Midbrain (tissue), 1 donor: ENCODE measurements at places on chromosomes 6 and 20.

- DNase-seq = no peak
Measured at GRCh38 chr6:36323062-36323461, 13.6 kb downstream of the BNIP5 start.

DNA sequence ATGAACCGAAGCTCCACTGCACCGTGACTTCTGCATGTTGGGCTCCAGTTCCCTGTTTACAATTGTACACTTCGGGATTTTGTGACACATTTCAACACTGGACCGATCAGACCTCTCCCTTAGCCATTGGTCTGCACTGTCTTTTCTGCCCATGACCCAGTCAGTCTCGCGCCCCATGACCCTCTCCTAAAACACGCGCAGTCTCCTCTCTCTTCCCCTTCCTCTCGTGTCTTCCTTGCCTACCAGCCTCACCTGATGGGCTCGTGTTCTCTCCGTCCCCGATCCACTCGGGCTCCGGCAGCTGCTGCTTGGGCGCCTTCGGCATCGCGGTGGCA lies 535 bp upstream of the ABCF1 start:
- DNase-seq = no peak

- no peak for DNase-seq
Measured at GRCh38 chr20:24989162-24989561, 3.4 kb downstream of the APMAP start.

DNA sequence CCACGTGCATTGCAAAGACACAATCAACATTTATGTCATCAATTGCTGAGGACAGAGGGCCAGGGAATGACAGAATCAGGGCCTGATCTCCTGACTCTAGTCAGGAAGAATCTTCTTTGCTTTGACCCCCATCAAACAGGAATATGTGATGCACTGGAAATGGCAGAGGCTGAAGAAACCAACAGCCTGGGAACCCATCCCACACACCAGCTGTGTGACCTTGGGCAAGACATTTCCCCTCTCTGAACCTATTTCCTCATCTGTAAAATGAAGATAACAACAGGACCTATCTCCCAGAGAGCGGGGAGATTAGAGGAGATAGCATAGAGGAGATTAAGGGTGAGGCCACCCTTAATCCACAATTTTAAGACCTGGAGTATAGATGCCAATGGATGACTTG lies 1.5 kb downstream of the HNF4A start:
- no peak for DNase-seq

- no peak for DNase-seq
Measured at GRCh38 chr6:14660806-14661579, 543.4 kb downstream of the CD83 start.

GRCh38 chr6:72857791-72858585 lies 236.1 kb downstream of the KCNQ5 start:
- DNase-seq = no peak

- no peak for DNase-seq
Measured at GRCh38 chr6:28865401-28866204, 58.2 kb downstream of the TRIM27 start.

- no peak for DNase-seq
Measured at GRCh38 chr6:156646496-156646895, 130.7 kb upstream of the ARID1B start.

GRCh38 chr6:83911278-83911677 lies 51.8 kb downstream of the CYB5R4 start:
- no peak for DNase-seq

- DNase-seq = no peak
Measured at GRCh38 chr6:137219664-137220252, 573 bp upstream of the IFNGR1 start.

DNA sequence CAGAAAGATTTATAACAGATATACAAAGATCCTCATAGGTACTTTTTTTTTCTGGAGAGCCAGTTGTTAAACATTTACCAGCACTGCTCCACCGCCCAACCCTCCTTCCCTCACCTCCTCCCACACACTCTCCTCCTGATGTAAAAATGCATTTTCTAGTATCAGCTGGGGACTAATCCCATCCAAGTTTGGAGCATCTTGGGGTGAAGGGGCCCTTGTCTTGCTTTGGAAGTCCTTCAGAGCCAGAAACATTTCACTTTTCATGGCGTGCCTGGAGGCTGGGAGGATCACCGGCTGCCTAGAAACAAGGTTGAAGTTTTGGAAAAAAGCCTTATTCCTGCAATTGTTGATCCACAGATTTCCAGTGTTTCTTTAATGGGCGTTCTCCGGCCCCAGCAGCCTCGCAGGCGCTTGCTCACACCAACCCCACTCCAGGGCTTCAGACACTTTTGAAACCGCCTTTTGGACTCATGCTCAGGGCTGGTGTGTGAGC lies 165.1 kb upstream of the AFDN start:
- DNase-seq = no peak

DNA sequence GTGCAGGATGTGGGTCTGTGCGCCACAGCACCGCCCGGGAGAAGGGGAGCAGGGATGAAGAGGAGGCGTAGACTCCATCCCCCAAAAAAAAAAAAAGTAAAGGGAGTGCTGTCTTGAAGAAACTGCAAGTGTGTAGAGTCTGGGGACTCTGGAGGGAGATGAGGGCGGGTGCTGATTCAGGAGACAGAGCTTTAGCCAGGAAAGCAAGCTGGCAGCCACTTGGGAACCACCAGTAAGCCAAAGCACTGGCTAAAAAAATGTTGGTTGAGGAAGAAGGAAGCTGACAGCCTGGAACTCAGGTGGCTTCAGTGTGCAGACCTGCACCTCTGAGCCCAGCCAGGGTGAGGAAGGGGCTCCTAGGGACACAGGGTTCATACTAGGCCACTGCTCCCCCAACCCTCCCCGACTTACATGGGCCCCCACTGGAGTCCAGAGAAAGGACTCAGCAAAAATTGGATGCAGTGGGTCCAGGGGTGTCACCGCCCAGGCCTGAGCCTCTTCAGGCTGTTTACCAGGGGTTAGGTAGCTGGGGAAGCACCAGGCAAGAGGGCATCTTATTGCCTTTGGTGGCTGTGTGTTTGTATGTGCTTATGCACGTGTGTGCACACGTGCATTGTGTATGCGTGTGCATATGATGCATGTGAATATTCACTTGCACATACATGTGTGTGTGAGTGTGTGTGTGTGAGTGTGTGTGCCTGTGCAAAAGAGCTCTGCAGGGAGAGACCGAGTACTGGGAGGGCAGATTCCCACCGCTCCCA lies 153.5 kb upstream of the MLN start:
- no peak for DNase-seq

- DNase-seq = no peak
Measured at GRCh38 chr6:18742406-18742805, 355.3 kb downstream of the RNF144B start.

DNA sequence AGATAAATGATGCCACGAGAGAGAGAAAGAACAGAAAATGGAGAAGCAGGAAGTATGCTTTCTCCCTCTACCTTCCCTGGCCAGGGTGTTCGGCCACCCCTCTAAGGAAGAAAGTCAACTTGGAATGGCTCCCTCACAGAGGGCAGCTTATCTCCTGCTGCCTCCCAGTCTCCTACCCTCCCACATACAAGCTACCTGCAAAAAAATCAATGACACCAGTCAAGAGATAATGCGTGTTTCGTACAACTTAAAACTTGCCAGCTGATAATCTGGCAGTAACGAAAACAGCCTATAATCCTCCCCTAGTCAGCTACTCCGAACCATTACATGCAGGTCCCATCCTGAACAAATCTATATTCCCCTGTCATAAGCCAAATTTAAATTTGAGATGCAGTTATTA lies 61.7 kb downstream of the BTBD9 start:
- no peak for DNase-seq

GRCh38 chr20:11850901-11851300 lies 66.8 kb upstream of the BTBD3 start:
- no peak for DNase-seq

- no peak for DNase-seq
Measured at GRCh38 chr20:25546048-25546447, 39.3 kb downstream of the NINL start.

GRCh38 chr20:48723308-48724264 lies 104.2 kb downstream of the PREX1 start:
- DNase-seq = peak; percentile 57

GRCh38 chr20:59835448-59836395 lies 97.7 kb downstream of the SYCP2 start:
- peak; percentile 69 for DNase-seq

DNA sequence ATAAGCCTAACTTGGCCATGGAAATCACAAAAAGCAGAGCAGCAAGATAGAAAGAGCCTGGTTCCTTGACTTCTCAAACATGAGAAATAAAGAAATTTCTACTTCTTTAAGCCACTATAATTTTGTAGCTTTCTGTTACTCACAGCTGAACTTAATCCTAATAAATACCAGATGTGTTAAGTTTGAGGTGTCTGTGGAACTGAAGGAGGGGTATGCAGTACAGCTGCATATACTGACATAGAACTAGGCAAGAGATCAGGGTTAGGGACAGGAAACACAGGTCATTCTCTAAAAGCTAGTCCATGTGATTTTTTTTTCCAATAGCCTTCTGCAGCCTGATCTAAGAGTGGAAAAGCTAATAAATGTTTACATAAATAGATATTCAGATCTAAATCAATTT lies 123.9 kb downstream of the COL12A1 start:
- no peak for DNase-seq

- no peak for DNase-seq
Measured at GRCh38 chr6:89895276-89895874, 1.1 kb downstream of the GJA10 start.

DNA sequence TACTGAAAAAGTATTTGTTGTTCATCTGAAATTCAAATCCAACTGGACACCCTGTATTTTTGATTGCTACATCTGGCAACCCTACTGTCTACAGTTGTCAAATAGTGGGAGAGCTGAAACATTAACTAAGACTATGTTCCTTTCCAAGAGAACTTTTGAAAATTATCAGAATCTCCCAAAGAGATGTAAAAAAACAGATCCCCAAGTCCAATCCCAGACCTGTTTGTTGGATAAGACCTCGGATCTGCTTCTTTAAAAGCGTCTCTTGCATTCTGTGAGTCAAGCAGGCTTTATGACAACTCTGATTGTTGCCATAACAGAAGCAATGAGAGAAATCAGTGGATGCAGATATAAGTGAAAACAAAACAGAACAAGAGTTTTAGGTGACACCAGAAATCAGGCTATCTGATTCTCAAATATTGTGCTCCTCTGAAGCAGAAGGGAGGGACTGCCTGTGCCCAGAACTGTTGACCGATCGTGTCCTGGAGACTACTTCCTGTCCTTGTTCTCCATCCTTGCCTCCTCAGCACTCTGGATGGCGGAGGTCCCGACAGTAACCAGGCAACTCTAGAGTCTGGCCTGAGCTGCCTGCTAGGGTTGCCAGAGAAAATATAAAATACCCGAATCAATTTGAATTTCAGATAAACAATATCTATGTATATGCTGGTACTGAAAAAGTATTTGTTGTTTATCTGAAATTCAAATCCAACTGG lies 853.8 kb downstream of the MAFB start:
- DNase-seq = no peak

DNA sequence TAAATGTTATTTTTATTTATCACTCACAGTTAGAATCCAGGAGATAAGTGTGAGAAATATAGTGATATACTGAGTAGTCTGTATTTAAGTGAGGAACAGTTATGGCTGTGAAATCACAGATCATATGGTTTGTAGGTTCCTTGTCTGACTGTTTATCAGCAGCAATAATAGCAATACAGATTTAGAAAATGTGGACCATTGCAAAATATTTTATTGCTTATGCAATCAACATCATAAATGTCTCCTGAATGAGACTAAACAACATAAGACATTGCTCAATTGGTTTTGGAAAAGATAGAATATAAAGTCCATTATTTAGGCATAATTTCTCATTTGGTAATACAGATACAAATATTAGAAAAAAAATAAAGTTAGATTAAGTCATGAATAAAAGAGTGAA lies 43.7 kb downstream of the CCDC170 start:
- DNase-seq = no peak

GRCh38 chr20:22446613-22447446 lies 137.5 kb downstream of the FOXA2 start:
- DNase-seq = no peak

- no peak for DNase-seq
Measured at GRCh38 chr6:89615882-89616281, 22.7 kb downstream of the LYRM2 start.

- peak; percentile 23 for DNase-seq
Measured at GRCh38 chr20:64224351-64225170, 31.0 kb upstream of the PCMTD2 start.

DNA sequence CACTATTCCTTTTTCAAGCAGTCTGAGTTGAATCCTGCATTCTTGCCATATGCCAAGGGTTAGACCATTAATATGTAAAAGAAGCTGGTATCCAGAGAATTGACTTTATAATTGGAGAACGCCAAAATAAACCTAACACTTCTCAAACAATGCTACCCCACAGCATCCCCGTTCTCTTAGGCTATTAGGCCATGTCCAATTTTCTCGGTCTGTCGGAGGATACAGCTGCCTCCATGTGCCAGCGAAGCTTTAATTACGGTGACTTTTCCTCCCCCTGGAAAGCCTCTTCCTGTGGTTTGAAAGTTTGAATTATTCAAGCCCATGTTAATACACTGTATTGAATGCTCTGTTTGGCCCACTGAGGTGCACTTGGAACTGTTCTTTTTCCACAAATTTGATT lies 60.5 kb downstream of the HS3ST5 start:
- DNase-seq = peak; percentile 13

DNA sequence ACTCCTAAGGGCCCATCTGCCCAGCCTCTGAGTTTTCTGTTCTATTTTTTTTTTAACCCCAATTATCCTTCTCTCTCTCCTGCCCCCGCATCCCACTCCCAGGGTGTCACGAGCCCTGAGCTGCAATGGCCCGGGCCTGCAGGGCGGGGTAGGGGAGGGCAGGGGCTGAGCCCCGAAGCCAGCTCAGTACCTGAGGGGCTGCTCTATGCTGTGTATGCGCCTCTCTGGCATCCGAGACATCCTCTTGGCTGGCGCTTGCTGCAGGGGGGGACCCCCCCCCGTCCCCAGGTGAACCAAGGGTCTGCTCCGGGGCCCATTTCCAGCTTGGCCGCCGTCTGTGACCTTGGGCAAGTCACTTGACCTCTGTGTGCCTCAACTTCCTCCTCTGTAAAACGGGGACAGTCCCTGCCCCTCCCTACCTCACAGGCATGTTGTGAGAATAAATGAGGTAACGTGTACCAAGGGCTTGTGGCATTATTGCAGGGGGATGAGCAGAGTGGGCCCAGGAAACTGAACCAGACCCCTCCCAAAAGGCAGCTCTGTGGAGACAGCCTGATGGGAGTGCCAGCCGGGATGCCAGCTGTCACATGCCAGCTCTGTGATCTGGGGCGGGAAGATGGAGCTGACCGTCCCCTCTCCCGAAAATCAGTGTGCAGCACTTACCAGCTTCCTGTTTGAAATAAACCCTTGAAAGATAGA lies 13.0 kb upstream of the MYL9 start:
- no peak for DNase-seq

GRCh38 chr6:40912158-40912946 lies 126.7 kb downstream of the UNC5CL start:
- DNase-seq = peak; percentile 7

DNA sequence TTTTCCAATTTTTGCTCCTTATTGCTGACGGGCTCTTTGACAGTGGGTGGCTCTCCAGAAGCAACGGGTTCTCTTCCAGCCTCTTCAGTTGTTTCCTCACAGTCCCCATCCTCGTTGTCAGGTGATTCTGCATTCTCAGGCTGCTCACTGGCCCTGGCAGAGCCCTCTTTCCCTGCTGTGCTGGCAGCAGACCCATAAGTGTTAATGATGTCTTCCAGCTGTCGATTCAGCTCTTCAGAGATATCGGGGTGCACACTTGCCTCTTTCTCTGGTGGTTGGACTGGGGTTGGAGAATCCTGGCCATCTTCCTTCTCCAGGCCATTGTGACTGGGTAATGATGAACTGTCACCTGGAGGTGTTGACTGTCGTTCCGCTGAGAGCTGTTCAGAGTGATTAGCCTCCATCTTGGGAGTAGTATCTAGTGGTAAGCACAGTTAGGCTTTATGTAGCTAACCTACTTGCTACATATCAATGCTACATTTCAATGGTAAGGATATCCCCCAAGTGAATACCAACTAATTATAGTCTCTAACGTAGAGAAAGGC lies 3.2 kb downstream of the TXLNB start:
- no peak for DNase-seq
